ENCODE measurements at places on chromosomes 5 and 9.
A peak's percentile ranks its signal among the peaks of the same experiment; 100 is the strongest.

- DNase-seq, result peak; percentile 20
These were observed 180.1 kb upstream of the MVB12B start for GRCh38 chr9:126146254-126147145.

DNA sequence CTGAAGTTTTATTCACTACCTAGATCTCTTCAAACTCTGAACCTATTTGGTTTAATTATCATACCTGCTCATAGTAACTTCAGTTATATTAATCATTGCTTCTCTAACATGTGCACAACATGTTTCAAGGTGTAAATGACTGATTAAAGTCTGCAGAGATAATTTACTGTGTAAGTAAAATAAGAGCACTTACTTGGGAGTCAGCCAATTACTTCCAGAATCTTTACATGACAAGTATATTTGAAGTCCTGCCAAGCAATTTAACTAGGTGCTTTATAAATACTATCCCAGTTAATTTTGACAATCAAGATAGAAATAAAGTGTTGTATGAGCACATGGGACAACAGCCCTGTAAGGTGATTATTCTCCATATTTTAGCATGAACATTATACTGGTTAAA, 109.9 kb downstream of the RFX3 start:
- DNase-seq, result no peak

GRCh38 chr5:66757219-66757833, 161.1 kb downstream of the MAST4 start:
- peak; percentile 25 for DNase-seq

GRCh38 chr9:114988962-114989599, 58.7 kb upstream of the TNFSF8 start:
- DNase-seq, result no peak

DNA sequence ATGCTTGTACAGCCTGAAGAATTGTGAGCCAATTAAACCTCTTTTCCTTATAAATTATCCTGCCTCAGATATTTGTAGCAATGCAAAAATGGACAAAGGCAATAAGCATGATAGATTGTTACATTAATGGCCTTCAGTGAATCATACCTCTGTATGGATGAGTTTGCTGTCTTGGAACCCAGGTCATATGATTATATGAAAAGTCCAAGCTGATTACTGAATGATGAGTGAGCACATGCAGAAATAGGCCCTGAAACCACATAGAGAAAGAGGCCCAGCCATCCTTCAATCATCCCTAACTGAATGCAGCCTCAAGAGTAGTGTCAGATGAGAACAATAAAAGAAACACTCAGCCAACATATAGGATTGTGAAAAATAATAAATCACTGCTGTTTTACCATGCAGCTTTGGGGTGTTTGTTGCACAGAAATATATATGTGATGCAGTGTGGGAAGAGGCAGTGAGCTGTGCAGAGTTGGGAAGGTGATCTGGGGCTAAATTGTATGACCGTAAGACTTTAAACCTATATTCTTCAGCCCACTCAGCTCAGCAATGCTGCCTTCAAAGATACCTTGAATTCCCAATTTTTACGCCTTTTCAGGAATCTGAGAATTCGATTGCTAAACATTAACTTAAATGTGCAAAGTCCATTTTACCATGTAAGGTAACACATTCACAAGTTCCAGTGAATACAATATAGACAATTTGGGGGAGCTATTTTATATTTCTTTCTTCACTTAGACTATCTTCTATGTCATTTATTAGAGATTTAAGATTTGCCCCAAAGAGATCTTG, 36.3 kb upstream of the SHISAL2B start:
- no peak for DNase-seq

DNA sequence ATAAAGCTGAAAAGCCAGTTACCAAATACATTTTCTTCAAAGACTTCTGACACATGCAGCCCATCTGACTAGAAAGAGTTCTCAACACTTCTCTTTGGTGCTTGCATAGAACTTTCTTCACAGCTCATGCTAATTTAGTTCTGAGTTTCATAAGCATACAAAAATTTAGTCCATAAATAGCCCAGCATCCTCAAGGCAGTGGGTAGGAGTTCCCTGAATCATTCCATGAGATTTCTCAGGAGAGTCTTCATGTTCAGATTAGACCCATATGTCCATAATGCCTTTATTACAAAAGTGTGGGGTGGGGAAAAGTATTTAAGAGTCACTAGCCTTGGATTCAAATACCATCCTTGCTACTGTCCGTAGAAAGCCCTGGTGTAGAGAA, 290.2 kb upstream of the RGMB start:
- DNase-seq, result no peak

- no peak for DNase-seq
These were observed 13.8 kb downstream of the SNX30 start for GRCh38 chr9:112764344-112764743.

DNA sequence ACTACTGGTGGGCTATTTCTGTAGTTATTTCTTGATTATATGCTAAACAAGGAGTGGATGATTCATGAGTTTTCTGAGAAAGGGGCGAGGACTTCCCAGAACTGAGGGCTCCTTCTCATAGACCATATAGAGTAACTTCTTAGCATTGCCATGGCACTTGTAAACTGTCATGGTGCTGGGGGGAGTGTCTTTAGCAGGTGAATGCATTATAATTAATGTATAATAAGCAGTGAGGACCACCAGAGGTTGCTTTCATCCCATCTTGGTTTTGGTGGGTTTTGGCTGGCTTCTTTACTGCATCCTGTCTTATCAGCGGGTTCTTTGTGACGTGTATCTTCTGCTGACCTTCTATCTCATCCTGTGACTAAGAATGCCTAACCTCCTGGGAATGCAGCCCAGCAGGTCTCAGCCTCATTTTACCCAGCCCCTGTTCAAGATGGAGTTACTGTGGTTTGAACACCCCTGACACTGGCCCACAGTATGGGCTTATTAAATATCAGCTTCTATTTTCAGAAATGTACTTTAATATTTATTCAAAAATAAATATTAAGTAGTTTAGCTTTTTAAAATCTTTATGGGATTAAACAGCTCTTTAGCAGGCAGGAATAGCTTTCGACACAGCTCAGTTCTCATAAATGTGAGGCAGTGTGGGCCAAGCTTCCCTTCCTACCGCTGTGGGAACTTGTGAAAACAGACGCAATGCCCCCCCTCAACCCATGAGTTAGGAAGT, 44.4 kb downstream of the GALNT12 start:
- no peak for DNase-seq

GRCh38 chr5:502325-503079, 21.7 kb downstream of the SLC9A3 start:
- no peak for DNase-seq

DNA sequence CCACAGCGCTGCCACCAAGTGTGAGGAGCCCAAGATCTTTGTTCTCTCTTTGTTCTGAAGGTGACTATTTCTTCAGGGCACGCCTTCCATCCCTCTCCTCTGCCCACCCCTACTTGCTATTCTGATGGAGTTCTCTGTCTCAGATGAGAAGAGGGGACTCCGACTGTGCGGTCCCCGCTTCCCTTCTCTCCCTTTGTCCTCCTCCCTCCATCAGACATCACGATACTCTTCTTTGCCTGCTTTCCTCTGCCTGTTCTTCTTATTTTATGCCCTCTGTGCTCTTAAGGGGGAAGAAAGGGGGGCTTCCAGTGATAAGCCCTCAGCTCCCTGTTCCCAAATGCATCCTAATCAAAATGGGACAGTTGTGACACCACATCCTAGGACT, 307.8 kb downstream of the RAB3C start:
- DNase-seq, result no peak

- no peak for DNase-seq
These were observed 128.7 kb upstream of the BOD1 start for GRCh38 chr5:173745123-173745522.

- DNase-seq, result no peak
These were observed 388.2 kb downstream of the PRDM9 start for GRCh38 chr5:23895614-23896013.

DNA sequence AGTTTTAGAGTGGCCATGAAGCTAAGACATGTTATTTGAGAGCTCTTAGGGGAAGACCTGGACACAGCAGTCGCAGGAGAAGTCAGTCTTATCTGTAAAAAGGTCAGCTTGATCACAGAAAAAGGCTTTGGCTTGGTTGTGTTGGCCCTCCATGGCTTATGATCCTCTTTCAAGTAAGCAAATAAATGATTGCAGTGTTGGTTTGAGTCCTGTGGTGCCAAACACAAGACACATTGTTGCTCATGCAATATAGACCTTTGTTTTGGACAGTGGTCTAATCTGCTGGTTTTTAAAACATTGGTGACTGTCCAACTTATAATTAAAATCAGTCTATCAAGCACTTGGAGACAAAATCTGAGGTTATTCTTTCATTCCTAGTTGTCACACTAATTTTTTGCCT, 54.0 kb downstream of the DOCK8 start:
- DNase-seq, result no peak

- DNase-seq, result no peak
These were observed 21.8 kb downstream of the DENND4C start for GRCh38 chr9:19252174-19252884.

GRCh38 chr5:93704996-93705395, 36.4 kb downstream of the POU5F2 start:
- DNase-seq, result no peak

DNA sequence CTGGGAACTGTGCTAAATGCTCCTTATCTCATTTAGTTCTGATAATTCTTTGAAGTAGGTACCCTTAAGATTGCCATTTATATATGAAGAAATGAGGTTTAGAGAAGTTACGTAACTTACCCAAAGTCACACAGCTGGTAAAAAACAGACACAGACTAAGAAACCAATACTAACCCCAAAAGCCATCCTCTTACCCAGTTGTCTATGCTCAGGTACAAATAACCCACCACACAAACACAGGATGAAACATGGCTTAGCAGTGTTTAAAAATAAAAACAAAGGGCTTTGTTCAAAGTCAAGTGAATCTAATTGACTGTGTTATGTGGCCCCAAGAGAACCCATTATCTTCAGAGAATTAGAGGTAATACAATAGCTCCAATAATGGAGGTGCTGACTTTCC, 37.0 kb upstream of the IL7R start:
- DNase-seq, result no peak

GRCh38 chr5:176440927-176441706, 7.1 kb upstream of the FAF2 start:
- no peak for DNase-seq

GRCh38 chr9:107239474-107239873, 43.6 kb upstream of the RAD23B start:
- peak; percentile 20 for DNase-seq

DNA sequence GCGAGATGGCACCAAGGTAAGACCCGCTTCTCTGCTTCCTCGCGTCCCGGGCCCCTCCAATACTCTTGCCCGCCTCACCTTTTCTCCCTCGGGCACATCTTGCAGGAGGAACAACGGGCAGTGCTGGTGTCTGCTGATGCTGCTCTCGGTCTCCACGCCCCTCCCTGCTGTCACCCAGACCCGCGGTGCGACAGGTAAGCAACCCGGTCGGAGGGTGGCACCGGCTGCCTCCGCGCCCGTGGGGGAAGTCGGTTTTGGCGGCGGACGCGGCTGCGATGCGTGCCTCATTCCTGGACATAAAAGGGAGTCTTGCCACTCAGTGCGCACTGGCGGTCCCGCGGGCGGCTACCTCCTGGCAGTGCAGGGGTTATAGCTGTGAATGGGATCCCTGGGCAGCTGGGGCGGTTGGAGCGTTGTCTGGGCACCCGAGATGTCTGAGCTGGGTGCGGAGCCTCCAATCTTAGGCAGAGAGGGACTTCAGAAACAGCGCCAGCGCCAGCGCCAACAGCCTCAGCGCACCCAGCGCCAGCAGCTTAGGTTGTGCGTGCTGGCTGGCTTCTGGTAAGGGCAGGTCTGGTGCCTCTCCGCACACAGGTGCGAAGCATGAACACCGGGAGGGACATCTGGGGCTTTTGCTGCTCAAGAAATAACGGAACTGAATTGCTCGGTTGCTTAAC, 488 bp downstream of the COL15A1 start:
- DNase-seq, result no peak

DNA sequence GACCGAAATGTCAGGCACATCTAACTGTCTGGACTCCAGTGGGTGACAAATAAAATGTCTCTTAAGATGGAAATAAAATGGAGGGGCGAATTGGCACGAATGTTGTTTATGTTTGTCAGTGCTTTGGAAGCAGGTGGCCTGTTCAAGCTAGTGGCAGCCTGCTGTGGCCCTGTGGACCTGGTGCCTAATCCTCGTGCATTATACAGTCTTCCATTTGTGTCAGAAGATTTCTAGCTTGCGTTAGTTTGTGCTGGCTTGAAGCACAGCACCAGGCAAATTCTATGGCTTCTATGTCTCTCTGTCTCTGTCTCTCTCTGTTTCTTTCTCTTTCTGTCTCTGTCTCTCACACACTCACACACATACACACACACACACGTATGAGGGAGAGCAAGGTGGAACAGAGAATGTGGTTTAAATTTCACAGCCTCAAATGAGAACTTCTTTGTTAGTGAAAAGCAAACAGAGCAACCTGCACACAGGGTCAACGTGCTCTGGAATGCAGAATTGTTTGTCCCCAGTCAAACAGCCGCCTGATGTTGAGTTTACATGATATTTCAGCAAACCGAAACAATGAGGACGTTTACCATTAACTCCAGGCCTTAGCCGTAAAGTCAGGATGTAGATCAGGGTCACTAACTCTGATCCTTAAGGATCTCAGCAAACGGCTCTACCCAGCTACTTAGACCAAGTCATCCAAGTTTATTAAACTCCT, 39.0 kb upstream of the CD180 start:
- no peak for DNase-seq

GRCh38 chr9:95027914-95028852, 289.3 kb downstream of the FANCC start:
- no peak for DNase-seq

GRCh38 chr9:110446171-110446570, 108.5 kb upstream of the TXNDC8 start:
- no peak for DNase-seq

- no peak for DNase-seq
These were observed 5.3 kb upstream of the TJP2 start for GRCh38 chr9:69168709-69169217.

- DNase-seq, result no peak
These were observed 11.4 kb downstream of the HMCN2 start for GRCh38 chr9:130276955-130277354.

DNA sequence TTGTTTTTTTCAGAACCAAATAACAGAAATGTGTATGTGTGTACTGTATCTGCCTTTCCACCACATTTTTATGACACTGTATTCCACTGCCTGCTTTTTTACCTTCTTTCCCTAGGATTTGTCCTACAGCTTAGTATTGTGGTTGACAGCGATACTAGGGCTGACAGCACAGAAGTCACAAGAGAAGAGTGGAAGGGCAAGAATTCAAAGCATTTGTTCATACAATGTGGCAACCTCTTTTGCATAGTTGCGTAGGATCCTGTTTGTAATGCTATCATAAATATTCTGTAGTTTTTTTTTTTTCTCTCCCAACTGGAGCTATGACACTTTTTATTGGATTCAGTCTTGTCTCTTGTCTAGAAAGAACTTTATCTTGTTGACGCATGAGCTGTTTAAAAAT, 5.6 kb upstream of the BNIP1 start:
- DNase-seq, result no peak

GRCh38 chr5:8861764-8862163, 684.1 kb downstream of the SEMA5A start:
- DNase-seq, result no peak

- no peak for DNase-seq
These were observed 203.7 kb downstream of the ADAMTS12 start for GRCh38 chr5:33688066-33688465.

- no peak for DNase-seq
These were observed 1.3 kb upstream of the MTAP start for GRCh38 chr9:21800931-21801682.
